ENCODE measurements at places on chromosomes 7 and 10. TPM values are rescaled to one million over a fixed set of nuclear protein-coding genes. Genes with fewer than 3 reads are reported as not detected.
A peak's percentile ranks its signal among the peaks of the same experiment; 100 is the strongest.

Gene MYH16
- not detected for total RNA-seq

GRCh38 chr7:12567015-12567414 lies 3.5 kb upstream of the SCIN start:
- no peak for DNase-seq

GRCh38 chr10:104824380-104825006 lies 183.4 kb downstream of the SORCS3 start:
- no peak for DNase-seq

DNA sequence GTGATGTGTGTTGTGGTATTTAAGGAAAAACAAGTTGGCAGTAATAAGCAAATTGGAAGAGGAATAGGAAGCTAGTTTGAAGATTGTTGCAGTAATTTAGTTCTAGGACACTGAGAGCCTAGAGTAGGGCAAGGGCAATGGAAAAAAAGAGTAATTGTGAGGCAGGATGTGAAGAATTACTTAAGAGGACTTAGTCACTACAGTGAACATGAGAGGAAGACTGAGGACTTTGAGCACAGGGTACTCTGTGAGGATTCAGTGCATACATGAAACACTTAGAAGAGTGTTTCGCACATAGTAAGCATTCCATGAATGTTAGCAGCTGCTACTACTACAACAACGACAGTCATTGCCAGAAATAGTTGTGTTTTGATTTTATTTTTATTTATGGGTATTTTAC lies 30.9 kb upstream of the DKK1 start:
- no peak for DNase-seq

- no peak for DNase-seq
Observed at GRCh38 chr7:16419859-16420258, 1.5 kb downstream of the CRPPA start.

DNA sequence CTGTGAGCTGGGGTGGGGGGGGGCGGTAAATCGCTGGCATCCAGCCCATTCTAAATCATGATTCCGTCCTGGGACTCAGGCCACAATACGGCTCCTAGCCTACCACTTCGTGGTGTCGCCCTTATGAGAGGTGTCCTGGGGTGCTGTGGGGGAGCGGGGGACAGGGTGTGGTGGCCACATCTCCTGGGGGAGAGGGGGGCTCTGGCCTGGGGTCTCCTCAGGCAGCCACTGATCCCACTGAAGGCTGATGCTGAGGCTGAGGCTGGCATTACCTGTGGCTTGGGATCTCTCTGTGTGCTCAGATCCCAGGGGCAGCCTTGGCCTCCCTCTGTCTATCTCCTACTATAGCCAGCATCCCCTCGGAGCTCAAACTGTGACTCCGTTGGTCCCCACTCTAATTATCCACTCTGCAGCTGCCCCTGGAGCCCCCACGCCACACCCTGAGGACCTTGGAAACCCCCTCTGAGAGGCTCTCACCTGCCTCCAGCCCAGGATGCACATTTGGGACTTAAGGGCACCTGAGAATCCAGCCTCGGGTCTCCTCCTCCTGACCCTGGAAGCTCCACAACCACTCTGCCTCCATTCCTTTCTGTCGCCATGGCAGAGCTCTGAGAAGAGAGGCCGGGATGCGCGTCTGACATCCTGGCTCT lies 249.3 kb upstream of the TCERG1L start:
- DNase-seq: peak; percentile 63

DNA sequence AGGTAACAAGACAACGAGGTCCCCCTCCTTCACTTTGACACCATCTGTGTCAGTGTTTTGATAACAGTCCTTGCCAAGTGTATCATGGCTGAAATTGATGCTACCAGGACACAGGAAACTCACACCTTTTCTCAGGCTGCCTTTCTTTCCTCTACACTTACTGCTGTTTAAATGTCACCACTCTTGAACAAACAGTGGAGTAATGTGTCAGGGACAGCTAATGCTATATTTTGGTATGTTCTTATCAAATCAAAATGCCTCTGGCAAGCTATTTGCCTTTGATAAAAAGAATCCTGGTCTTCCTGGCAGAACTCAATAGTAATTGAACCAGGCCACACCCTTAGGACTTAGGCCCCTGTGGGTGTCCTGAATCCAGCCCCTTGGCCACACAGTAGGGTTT lies 692.9 kb downstream of the LRMDA start:
- no peak for DNase-seq

DNA sequence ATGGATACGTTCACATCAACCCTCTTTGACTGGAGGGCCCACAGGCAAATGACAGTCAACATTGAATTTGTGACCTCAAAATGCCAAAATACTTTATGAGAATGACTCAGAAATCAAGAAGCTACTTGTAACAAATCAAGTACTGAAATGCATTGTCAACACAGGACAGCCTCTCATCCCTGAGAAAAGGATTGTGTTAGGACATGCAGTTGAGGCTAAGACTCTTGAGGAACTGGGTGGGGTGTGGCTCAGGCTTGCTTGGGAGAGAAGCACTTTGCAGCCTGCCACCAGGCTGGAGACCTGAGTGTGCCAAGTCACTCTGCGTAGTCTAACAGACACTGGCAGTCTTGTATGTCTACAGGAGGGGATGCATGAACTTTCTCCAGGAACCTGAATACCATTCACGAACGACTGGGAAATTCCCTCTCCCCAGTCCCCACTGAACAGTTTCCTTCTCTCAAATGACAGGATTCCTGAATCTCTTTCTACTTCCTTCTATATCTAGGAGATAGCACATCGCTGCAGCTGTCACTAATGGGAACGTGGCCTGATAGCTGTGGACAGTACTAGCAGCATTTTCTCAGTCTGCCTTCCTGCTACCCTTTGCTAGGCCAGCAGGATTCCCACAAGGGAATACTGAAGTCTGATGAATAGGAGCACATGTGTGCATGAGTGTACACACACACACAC lies 3.3 kb upstream of the SMO start:
- DNase-seq: no peak

DNA sequence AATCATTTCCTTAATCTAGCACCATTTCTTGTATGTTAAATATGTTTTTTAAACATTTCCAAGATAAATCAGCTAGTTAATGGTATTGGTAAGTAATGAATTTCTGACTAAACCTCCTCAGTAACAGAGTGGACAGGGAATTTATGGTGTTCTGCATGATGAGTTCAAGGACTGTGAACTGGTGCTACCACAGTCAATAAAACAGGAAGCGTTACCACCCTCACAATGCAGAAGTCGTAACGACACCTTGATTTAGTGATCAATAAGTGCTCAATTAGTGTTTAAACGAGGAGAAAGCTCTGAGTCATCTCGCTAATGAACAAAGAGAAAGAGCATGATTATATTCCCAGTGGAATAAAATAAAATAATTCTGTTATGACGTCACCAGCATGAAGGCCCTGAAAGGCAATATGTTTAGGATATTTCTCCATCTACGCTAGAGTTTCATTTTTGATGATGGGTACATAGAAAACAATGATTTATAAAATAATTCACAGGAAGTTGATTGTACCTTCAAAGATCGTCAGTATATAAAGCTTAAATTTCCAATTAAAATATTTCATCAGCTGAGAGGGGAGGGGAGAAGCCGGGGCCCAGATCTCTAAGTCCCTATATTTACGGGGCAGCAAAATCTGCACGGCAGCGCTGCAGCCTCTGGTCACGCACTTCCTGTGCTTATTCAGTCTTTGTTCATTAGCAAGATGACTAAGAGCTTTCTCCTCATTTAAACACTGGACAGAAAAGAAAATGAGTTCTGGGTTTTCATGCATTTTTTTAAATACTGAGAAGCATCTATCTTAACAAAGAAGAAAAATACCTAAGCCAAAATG lies 400.5 kb downstream of the PTPRN2 start:
- DNase-seq: no peak

- DNase-seq: no peak
Observed at GRCh38 chr7:71254751-71255150, 122.8 kb downstream of the GALNT17 start.
